ENCODE measurements at places on chromosomes 16 and 17. TPM values are rescaled to one million over a fixed set of nuclear protein-coding genes. Genes with fewer than 3 reads are reported as not detected.

DNA sequence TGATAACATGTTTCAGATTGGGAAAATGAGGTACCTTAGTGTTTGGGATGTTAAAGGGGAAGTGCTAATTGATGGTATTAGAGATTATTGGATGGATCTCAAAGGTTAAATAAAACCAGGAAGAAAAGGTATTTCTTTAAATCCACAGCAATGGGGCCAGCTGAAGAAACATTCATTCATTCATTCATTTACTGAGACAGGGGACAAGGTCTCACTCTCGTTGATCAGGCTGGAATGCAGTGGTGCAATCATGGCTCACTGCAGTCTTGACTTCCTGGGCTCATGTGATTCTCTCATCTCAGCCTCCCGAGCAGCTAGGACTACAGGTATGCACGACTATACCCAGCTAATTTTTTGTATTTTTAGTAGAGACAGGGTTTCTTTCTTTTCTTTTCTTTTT lies 19.8 kb downstream of the EARS2 start:
- DNase-seq: no peak
- H3K4me3 ChIP-seq: no peak overlapping the region
- no peak overlapping the region for H3K27ac ChIP-seq
- H3K36me3 ChIP-seq: peaks cover 18% of the 10 kb centered on the region
- H3K27me3 ChIP-seq: no peaks in the 10 kb centered on the region

DNA sequence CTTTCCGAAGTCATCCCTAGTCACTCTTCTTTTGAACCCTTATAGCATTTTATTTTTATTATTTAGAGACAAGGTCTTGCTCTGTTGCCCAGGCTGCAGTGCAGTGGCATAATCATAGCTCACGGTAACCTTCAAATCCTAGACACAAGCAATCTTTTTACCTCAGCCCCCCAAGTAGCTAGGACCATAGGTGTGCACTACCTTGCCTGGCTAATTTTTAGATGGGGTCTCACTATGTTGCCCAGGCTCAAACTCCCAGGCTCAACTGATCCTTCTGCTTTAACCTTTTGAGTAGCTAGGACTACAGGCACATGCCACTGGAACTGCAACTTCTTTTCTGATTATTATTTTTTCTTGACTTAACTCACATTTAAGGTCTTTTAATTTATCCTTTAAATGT lies 33.0 kb upstream of the TMEM97 start:
- H3K4me3 ChIP-seq: no peak overlapping the region
- no peaks in the 10 kb centered on the region for H3K4me1 ChIP-seq
- H3K27me3 ChIP-seq: peaks cover 2% of the 10 kb centered on the region
- DNase-seq: no peak

DNA sequence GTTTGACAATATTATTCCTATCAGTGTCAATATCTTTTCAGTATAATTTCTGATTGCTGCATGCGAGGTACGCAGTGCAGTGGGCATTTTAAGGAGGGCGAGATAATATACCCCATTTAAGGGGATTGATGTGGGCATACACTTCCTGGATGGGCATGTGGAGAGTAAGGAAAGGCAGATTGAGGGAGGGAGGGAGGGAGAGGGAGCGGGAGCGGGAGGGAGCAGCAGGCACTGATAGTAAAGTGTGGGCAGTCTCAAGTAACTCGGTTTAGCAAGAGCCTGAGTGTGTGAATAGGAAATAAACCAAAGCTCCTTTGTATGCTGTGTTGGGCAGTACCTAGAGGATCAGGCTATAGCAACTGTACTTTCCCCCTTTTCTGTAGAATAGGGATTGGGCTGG lies 5.1 kb downstream of the BPTF start:
- no peaks in the 10 kb centered on the region for H3K27me3 ChIP-seq
- H3K4me1 ChIP-seq: peaks cover 5% of the 10 kb centered on the region

DNA sequence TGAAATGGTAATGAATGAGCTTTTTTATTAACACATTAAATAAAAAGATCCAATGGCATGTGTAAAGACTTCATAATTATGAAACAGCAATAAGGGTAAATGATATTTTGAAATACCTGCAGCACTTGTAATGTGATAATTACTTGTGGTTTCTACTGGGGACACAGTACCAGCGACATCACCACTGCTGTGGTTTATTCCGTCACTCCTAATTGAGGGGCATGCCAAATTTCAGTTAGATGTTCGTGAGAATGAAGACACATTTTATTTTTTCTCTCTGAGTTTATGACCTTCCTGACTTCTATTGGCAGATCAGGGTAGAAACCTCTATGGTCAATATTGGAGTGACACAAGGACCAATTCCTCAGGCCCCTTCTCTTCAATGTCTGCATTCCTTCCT lies 131.9 kb upstream of the XYLT1 start:
- no peak for DNase-seq
- H3K4me3 ChIP-seq: no peak overlapping the region
- no peak overlapping the region for H3K27ac ChIP-seq
- H3K4me1 ChIP-seq: peaks cover 4% of the 10 kb centered on the region
- no peaks in the 10 kb centered on the region for H3K27me3 ChIP-seq

TBX6 gene
- total RNA-seq: 0.52 TPM

DNA sequence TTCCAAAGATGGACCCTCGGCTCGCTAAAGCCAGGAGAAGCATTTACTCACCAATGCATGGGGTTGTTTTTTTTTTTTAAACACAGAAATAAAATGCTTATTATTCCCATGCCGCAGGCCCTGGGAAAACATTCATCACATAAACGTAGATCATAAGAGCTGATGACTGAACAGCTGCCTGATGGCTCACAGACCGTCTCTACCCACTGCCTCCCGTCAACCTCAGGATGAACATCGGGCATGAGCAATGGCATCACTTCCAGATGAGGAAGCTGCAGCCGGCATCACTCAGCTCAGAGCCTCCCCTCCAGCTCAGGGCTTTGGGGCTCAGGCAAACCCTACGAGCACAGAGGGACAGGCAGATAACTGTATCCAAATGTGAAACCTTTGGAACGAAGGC lies 380.6 kb downstream of the CPPED1 start:
- H3K4me1 ChIP-seq: no peaks in the 10 kb centered on the region
- H3K27ac ChIP-seq: no peak overlapping the region
- DNase-seq: no peak
- H3K4me3 ChIP-seq: no peak overlapping the region
- no peaks in the 10 kb centered on the region for H3K36me3 ChIP-seq

- no peak overlapping the region for H3K4me3 ChIP-seq
- no peaks in the 10 kb centered on the region for H3K36me3 ChIP-seq
- DNase-seq: no peak
Measured at GRCh38 chr17:32835291-32835761, 41.6 kb downstream of the MYO1D start.

DNA sequence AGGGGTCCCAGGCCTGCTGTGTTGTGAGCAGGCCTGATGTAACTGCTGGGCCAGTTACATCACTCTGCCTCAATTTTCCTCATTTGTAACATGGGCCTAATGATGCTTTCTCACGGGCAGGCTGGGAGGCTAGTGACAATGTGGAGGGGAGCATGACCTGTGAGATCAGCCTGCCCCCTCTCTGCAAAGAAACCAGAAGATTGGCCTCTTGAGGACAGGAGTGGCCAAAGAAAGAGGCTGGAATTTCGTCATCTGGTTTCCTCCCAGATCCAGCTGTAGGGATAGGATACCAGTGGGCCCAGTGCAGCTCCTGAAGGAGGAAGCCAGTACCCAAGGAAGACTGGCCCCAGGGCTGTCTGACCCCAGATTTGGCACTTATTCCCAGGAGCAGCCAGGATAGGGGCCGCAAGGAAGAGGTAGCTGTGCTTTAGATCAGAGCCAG lies 615 bp upstream of the SREBF1 start:
- no peak for DNase-seq
- H3K27ac ChIP-seq: peak overlapping the region; percentile 91
- H3K4me3 ChIP-seq: peak overlapping the region; percentile 74
- no peaks in the 10 kb centered on the region for H3K36me3 ChIP-seq
- peaks cover 74% of the 10 kb centered on the region for H3K4me1 ChIP-seq
- no peaks in the 10 kb centered on the region for H3K27me3 ChIP-seq

All from thymus (tissue), 14 donors.